ENCODE measurements at places on chromosomes 16 and 17. TPM values are rescaled to one million over a fixed set of nuclear protein-coding genes. Genes with fewer than 3 reads are reported as not detected.
A peak's percentile ranks its signal among the peaks of the same experiment; 100 is the strongest.

The PYDC1 gene
- not detected for total RNA-seq

The KRTAP3-2 gene
- not detected for total RNA-seq

The SOX8 gene
- 0.50 TPM for total RNA-seq

The FBXL19 gene
- 20.1 TPM for total RNA-seq

The CNTNAP4 gene
- not detected for total RNA-seq

The DCXR gene
- total RNA-seq, result 110 TPM

The SPATA32 gene
- total RNA-seq, result 0.53 TPM

The NPIPB9 gene
- total RNA-seq, result 4.9 TPM

The LITAFD gene
- not detected for total RNA-seq

The ITGA2B gene
- total RNA-seq, result 0.83 TPM

The ZNF469 gene
- 1.2 TPM for total RNA-seq

The CPNE7 gene
- 3.9 TPM for total RNA-seq

The KRTAP9-1 gene
- not detected for total RNA-seq

- no peak for DNase-seq
Measured at GRCh38 chr17:44037471-44037870, 22.7 kb upstream of the TMEM101 start.

DNA sequence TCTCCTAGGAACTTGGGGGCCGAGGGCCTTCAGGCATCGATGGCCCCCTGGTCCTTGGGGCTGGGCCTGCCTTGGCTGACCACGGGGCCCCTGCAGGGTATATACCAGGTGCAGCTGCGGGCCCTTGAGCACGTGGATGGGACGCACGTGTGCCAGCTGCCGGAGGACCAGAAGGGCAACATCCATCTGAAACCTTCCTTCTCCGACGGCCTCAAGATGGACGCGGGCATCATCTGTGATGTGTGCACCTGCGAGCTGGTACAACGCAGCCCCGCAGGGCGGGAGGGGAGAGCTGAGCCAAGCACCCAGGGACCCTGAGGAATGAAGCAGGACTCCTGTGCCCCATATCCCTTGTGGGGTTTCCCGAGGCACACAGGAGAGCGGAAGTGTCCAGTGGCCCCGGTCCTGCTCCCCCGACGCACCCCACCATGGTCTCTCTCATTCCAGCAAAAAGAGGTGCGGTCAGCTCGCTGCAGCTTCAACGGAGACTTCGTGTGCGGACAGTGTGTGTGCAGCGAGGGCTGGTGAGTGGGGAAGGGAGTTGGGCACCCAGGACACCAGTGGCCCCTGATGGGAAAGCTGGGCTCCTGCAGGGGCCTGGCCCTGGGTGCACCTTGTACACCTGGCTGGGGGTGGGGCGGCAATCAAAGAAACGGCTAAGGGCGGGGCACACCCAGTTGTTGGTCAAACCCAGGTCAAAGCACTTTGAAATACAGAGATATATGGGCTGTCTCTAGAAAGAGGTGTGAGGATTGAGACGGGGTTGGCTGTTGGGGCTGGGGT is 10.6 kb downstream of the ITGB4 start:
- no peak for DNase-seq

GRCh38 chr17:71593078-71593477 is 527.7 kb upstream of the SOX9 start:
- no peak for DNase-seq

DNA sequence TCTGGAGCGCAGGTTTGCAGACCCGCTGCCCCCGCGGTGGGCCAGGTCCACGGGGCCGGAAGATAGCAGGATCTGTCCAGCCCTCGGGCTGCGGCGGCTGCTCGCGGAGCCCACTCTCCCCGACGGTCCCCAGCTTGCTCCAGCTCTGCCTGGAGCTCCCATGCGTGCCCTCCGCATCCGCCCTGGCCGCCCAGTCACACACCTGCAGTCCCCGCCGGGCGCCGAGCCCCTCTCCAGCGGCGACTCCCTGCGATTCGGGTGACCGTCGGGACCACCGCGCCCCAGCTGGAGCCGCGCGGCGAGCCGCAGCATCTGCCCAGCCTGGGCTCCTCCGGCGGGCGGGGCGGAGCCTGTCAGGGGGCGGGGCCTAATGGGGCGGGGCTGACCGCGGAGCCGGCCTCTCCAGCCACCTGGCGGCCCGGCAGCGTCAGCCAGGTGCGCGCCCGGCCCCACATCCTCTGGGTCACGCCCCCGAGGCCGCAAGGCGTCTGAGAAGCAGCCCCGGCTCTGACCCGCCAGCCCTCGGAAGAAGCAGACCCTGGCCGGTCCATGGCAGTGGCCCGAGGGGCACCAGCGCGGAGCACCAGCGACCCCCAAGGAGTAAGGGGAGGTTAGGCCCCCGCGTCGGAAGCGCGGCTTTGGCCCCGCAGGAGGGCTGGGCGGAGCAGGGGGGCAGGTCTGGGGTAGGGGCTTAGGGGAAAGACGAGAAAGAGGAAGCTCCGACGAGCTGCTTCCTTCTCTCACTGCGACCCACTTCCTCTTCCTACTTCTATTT is at the start of gene PIK3R5:
Gene PIK3R5, minus strand, starts transcription at position 314 of the 775 bp plus-strand sequence. CDS start 54,213 bp downstream, outside the sequence.
- DNase-seq, result peak; percentile 86

GRCh38 chr17:13581925-13582324 is 19.8 kb downstream of the HS3ST3A1 start:
- no peak for DNase-seq

DNA sequence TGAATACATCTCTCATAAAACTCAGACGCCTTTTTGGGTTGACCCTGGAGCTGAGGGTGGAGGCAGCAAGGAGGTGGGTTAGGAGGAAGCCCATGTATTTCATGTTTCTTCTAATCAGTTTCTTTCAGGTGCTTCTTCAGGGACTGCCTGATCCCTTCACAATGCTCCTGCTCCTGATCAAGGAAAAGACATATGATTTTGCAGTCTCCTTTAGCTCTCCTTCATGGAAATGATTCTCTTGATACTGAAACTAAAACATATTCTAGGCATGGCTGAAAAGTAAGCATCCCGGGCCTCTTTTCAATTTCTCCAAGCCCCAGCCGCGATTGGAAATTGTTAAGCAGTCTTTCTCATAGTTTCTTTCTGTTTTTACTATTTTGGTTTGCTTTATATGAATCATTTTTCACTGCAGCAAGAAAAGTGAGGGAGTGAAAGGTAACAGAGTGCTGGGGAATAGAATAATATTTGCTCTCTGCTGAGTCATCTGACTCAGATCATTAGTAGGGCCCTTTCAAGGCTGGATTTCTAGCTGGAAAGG is 730.7 kb downstream of the CDH11 start:
- no peak for DNase-seq

DNA sequence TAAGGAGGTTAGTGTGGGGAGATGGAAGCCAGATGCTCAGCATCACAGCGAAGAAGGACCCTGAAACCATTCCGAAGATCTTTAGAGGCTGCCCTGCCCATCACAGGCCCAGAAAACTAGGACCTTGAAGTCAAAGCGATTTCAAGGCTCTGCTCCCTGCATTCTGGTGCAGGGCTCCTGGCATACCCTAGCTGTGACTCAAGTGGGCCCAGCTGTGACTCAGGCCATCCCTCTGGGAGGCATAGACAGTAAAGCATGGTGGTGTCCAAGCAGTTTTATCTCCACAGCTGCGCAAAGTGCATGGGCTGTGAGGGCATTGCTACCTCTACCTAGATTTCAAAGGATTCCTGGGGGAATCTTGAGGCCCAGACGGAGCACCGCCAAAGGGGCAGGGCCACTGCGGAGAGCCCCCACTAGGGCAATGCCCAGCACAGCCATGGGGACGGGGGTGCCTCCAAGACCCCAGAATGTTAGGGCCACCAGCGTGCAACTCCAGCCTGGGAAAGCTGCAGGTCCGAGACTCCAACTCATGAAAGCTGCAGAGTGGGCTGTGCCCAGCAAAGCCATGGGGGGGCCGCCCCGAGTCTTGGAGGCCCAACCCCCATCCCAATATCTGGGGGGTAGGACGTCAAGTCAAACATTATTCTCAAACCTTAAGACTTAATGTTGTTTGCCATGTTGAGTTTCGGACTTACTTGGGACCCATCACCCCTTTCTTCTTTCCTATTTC is 11.7 kb upstream of the ZNF594 start:
- DNase-seq, result no peak

DNA sequence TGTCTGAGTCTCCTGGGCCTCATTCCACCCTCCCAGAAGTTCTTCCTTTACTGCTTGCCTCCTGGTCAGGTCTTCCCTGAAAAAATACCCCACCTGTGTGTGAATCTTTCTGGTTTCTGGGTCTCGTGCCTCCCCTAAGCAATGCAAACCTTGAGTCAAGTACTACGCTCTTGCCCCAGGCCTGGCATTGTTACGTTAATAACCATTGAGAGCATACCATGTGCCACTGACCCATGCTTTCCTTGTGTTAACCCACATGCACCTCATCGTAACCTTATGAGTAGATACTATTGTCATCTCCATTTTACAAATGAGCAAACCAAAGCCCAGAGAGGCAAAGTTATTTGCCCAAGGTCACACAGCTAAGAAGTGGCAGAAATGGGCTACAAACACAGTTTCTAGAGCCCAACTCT is 25.4 kb upstream of the TOB1 start:
- no peak for DNase-seq

- DNase-seq, result no peak
Measured at GRCh38 chr17:3802461-3803307, 1.7 kb upstream of the ITGAE start.

DNA sequence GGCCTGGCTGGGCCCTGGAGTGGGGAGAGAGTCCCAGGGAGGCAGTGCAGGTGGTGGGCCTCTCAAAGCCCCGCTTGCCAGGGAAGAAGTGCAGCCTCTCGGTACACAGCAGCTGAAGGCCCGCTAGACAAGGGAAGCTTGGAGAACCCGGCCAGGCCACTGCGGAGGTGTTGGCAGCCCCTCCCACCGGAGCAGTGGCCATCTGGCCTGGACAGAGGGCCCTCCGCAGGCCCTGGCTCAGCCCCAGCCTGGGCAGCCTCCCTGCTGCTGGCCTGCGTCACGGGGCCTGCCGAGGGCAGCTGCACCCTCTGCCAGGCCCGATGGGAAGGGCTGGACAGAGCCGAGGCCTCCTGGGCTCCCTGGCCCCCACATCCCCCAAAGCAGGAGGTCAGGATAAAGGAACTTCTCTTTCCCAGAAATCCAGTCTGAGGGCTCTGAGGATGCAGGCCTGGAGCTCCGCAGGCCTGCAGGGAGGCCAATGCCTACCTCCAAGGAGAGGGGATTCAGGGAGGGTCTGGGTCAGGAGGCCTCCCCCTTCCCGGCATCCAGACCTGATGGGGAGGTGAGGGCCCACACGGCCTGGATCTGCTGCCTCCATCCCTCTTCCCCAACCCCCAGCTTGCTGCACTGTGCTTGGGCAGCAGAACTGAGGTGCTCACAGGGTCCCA is 4.3 kb downstream of the SPPL2C start:
- no peak for DNase-seq

- DNase-seq, result no peak
Measured at GRCh38 chr17:73066148-73066884, 26.2 kb downstream of the SLC39A11 start.

GRCh38 chr16:66070140-66070917 is 296.2 kb upstream of the CDH5 start:
- DNase-seq, result no peak

GRCh38 chr16:1757714-1758461 is 13.5 kb downstream of the NME3 start:
- no peak for DNase-seq

DNA sequence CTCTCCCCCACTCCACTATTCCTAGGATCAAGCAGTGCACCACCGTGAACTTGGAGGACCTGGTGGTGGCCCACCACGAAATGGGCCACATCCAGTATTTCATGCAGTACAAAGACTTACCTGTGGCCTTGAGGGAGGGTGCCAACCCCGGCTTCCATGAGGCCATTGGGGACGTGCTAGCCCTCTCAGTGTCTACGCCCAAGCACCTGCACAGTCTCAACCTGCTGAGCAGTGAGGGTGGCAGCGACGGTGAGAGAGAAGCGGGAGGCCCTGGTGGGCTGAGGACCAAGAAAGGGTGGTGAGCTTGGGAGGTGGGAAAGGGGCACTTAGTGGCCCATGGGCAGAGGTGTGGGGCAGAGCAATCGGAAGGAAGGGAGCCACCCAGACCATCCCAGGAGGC is 16.6 kb downstream of the ACE start:
- DNase-seq, result no peak

GRCh38 chr16:75262800-75263127 is 11.3 kb upstream of the BCAR1 start:
- no peak for DNase-seq

DNA sequence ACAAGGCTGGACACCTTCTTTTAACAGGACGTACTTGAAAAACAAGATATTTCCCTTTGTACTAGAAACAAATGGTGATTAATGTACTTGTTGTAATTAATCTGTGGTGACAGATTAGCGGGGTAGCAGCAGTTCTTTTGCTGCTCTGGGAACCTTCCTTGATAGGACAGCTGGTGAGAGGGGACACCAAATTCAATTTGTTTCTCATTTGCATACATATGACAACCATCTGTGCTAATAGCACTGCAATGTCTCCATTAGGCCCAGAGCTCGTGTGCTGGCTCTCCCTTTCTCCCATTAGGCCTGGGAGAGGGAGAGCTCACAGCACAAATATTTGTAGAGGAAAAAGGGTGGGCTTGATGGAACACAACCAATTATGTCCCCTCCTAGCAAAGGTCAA is 221.0 kb upstream of the HS3ST3A1 start:
- DNase-seq, result no peak

GRCh38 chr16:50440531-50440930 is 71.7 kb upstream of the BRD7 start:
- no peak for DNase-seq

DNA sequence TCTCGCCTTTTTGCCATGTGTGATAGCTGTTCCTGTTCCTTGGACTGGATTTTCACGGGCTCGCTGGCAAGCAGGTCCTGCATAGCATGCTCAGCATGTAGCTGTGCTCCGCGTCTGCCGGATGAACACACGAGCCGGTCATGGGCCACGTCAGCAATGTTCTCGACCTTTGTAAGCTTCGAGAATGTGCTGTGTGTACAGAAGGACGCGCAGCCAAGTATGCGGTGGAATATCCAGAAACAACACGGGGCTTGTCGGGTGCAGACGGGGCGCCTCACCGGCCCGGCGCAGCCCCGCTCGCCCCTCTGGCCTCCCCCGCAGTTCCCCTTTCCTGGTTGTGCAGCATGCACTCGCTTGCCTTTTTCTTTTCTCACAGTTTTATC is 42.2 kb downstream of the RPTOR start:
- peak; percentile 21 for DNase-seq

DNA sequence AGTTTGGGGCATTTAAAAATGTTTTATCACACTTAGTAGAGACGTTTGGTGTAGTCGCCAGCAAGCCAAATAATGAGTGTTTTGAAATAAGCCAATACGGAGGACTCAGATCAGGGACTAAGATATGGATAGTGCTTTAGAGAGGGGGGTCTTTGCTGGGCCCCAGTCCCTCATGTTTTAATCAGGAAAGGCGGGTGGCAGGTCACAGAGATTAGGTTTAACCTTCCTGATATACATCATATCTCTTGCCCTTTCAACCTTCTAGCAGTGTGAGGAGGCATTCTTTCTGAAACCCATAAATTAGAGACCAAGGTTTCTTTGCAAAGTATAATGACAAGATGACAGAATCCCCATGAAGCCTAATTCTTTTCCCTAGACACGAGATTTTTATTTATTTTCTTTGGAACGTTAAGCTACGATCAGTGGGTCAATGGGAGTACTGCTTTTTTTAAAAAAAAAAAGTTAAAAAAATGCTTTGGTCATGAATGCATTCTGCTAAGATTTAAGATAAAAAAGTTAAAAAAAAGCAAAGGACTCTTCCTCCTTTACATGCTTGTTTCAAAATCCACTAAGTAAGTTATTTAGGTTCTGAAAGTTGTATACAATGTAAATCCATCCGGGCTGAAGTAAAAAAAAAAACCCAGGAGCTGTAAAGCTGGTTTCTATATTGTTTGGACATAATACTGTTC is 572.1 kb upstream of the SALL1 start:
- no peak for DNase-seq
